Cardiac ventricle fibroblast (primary cell): ENCODE measurements at places on chromosomes 6 and 20. TPM values are rescaled to one million over a fixed set of nuclear protein-coding genes. Genes with fewer than 3 reads are reported as not detected.

The TNXB gene
- 35.8 and 38.3 TPM in 2 replicates for total RNA-seq

The ITPA gene
- 39.3 and 43.7 TPM in 2 replicates for total RNA-seq

The TRIM10 gene
- not detected in 2 replicates for total RNA-seq

The SLC16A10 gene
- not detected in 2 replicates for total RNA-seq
